ENCODE measurements at places on chromosomes 5 and 9.

DNA sequence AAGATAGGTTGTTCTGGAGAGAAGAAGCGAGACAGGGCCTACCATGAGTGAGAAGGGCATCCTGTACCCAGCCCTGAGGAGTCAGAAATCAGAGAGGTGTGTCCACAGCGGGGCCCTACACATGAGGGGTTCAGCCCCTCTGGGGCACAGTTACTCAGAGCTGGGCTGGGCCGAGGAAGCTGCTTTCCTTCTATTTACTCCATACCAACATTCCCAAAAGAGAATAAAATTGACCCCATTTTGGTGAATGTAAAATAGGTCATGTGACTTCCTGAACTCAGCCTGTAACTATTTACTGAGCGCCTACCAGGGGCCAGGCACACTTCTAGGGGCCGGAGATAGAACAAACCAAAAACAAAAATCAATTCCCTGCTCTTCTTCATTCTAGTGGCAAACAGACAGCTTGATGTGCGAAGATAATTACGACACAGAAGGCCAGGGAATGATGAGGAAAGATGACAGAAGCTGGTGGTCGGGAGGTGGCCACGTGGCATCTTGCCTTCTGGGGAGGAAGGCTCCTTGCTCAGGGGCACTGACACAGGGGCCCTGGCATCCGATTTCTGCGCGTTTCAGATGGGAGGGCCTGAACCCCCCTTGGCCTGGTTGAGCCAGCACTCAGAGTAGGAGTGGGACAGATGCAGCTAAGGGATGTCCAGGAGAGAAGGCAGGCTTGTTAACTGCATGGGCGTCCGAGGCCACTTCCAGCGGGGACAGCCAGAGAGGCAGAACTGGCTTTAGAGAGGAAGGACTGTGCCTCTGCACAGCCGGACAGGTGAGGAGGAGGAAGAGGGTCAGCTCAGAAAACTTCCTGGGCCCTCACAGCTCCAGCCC lies 121.8 kb downstream of the NSG2 start:
- DNase-seq = no peak

GRCh38 chr9:84583866-84584265 lies 85.7 kb upstream of the NTRK2 start:
- no peak for DNase-seq

DNA sequence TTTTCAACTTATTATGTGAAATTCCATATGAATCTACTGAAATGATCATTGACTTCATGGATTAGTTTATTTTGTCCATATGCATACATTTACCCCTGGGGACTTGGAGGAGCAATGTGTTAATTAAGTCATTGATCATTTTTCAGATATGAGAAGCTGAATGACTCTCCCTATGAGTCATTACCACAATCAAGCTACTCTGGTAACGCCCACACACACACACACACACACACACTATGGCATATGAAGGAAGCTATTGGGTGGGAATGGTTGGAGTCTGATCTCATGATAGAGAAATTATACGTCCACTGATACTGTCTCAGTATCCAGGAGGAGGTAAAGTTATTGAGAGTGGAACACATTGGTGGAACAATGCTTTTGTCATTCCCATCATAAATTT lies 528.9 kb downstream of the AGTPBP1 start:
- DNase-seq = peak; percentile 81

DNA sequence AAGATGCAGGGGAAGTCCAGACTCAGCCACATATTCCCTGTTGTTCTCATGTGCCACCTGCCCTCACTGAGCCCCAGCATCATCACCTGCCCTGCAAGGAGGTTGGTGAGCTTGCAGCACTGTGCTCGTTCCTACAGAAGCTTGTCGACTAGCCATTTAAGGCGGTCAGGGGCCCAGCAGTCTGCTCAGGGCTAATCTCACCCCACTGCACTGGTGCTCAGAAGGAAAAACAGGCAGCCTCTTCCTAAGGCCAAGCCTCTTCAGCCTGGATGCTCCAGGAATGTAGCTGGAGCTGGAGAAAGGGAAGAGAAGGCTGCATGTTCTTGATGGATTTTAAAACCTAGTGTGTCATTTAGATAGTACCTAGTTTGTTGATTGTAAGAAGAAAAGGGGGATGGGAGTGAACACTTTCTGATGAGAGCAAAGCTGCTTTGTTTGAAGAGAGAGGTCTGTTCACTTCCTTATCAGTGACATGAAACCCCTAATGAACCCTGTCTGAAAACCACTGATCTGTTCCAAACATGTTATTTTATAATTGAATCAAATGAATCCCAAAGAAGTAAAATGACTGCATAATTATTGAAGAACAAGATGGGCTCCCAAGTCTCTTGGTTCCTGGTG lies 10.6 kb upstream of the ASPN start:
- DNase-seq = no peak
